ENCODE measurements at places on chromosomes 13 and 19. TPM values are rescaled to one million over a fixed set of nuclear protein-coding genes. Genes with fewer than 3 reads are reported as not detected.
A peak's percentile ranks its signal among the peaks of the same experiment; 100 is the strongest.

Gene KLF2
- total RNA-seq = 33.7 TPM

Gene BCL3
- total RNA-seq = 33.9 TPM

Gene C19orf25
- 36.9 TPM for total RNA-seq

DNA sequence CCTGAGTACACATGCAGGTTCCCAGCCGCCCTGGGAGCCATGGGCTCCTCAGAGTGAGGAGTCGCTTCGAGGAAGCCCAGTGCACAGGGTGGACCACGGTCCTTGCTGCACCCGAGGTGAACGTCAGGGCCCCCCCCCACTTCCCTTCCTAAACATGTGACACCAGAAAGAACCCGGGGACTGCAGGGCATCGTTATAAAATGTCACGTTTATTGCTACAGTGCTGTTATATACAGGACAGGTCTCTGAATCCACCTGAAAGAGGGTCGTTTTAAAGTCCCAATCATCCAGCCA is 3.8 kb upstream of the UQCR11 start:
- no peak for DNase-seq
- peak overlapping the region; percentile 59 for H3K27ac ChIP-seq
- H3K4me3 ChIP-seq = peak overlapping the region; percentile 74
- H3K4me1 ChIP-seq = peaks cover 43% of the 10 kb centered on the region
- H3K36me3 ChIP-seq = peaks cover 9% of the 10 kb centered on the region

DNA sequence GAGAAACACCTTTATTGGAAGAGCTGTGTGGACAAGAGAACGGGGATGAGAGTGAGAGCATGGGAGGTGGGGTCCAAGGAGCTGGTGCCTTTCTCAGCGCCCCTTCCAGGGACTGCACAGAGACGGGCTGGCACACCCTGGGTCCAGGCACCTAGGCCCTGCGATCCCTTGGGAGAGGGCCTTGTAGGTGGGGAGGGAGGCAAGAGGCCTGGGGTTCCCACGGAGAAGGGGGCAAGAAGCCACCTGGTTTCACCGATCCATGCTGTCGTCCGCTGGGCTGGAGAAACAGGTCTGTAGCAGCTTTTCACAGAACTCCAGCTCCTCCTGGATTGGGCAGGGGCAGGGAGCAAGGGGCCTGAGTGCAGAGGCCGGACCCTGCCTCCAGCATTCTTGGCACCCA is 3.5 kb upstream of the PPP6R1 start:
- H3K4me1 ChIP-seq = peaks cover 7% of the 10 kb centered on the region
- H3K27ac ChIP-seq = no peak overlapping the region
- H3K36me3 ChIP-seq = no peaks in the 10 kb centered on the region
- DNase-seq = no peak
- no peaks in the 10 kb centered on the region for H3K27me3 ChIP-seq
- no peak overlapping the region for H3K4me3 ChIP-seq

DNA sequence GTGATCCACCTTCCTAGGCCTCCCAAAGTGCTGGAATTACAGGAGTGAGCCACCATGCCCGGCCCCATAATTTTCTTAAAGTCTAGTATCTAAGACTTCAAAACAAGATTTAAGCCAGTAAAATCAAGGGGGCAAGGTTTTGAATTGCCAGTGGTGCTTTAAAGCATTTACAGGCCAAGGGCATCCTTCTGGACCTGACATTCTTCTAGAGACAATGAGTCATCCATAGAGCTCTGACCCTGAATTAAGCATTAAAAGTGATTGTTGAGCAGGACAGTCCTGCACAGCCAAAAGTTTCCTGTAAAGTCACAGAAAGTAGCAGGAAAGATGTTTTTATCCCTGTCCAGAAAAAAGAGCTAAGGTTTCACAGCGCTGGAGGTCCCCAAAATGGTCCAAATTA is 50.9 kb upstream of the ATP12A start:
- no peak overlapping the region for H3K27ac ChIP-seq
- no peak for DNase-seq
- no peaks in the 10 kb centered on the region for H3K36me3 ChIP-seq
- peaks cover 34% of the 10 kb centered on the region for H3K4me1 ChIP-seq
- H3K27me3 ChIP-seq = no peaks in the 10 kb centered on the region

GRCh38 chr19:2326699-2327360 is 1.6 kb downstream of the LSM7 start:
- no peaks in the 10 kb centered on the region for H3K27me3 ChIP-seq
- peaks cover 38% of the 10 kb centered on the region for H3K4me1 ChIP-seq
- H3K27ac ChIP-seq = peak overlapping the region; percentile 79
- no peak for DNase-seq
- peak overlapping the region; percentile 95 for H3K4me3 ChIP-seq
- peaks cover 4% of the 10 kb centered on the region for H3K36me3 ChIP-seq

DNA sequence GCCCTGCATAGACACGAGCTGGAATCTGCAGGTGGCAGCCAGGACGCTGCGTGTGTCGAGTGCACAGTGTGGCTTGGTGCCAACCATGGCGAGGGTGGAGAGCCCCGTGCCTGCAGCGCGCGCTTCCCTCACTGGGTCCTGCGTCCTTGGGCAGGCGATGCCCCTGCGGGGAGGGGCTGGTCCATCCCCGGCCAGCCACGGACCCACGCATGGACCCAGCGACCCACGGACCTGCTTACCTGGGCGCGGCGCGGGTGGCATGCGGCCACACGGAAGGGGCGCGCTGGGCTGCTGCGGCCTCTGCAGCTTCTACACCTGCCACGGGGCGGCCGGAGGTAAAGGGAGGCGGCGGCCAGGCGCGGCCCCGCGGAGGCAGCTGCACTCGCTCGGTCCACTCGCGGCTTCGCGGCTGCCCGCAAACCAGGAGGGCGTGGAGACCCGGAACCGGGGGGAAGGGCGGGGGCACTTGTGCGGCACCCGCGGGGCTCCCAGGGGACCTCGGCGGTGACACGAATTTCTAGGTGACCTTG is 569 bp upstream of the MCF2L start:
- H3K27ac ChIP-seq = peak overlapping the region; percentile 64
- peak; percentile 36 for DNase-seq
- H3K4me3 ChIP-seq = peak overlapping the region; percentile 86
- no peaks in the 10 kb centered on the region for H3K27me3 ChIP-seq
- H3K4me1 ChIP-seq = peaks cover 15% of the 10 kb centered on the region

DNA sequence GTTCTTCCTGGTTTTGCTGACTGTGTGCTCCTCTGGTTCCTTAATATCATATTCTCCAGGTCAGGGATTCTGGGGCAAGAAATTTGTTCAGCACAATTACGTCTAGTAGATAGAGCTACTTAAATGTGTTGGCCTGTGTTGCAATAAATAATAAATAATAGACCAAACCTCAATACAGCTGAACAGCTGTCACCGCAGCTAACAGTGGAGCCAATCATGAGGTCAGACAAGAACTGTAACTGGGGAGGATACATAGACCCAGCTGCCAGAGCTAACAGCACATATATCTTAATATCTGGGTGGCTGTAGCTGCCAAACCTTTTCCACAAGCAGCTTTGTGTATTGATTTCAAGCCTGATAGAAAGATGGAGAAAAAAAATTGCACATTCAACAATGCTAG is 1596.3 kb upstream of the PCDH20 start:
- no peak overlapping the region for H3K4me3 ChIP-seq
- H3K4me1 ChIP-seq = no peaks in the 10 kb centered on the region
- DNase-seq = no peak
- H3K36me3 ChIP-seq = no peaks in the 10 kb centered on the region
- no peak overlapping the region for H3K27ac ChIP-seq
- no peaks in the 10 kb centered on the region for H3K27me3 ChIP-seq
